ENCODE measurements at places on chromosomes 1 and 21.

DNA sequence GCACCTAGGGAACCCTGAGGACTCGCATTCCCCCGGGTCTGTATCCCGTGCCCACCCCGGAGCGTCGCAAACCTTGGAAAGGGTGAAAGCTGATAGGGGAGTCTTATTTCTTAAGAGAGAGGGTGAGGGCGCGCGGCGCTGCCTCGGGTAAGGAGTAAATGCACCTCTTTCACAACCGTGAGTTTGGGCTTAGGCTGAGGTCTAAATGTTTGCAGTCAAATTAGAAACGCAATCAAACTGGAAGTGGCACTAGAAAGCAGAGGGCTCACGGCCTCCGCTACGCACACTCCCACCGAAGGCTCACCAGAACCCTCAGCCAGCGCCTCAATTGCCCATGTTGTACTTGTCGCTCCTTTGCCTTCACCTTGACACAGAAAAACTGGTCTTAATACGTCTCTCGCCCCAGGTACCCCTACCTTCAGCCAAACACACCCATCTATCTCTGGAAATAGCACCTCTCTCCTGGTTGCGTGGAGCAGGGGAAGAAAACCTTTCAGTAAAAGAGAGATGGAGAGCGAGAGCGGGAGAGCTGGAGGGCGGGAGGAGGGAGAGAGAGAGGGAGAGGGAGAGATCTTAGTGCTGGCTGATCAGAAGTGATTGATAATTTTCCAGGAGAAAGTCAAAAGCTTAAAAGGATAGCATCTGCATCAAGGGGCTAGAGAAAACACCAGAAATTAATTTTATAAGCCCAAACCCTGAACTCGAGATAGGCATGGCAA lies 1.7 kb upstream of the HLX start:
- DNase-seq = no peak

GRCh38 chr1:36879613-36880012 lies 154.7 kb downstream of the GRIK3 start:
- no peak for DNase-seq

- no peak for DNase-seq
Measured at GRCh38 chr1:14300991-14301703, 297.3 kb upstream of the KAZN start.

DNA sequence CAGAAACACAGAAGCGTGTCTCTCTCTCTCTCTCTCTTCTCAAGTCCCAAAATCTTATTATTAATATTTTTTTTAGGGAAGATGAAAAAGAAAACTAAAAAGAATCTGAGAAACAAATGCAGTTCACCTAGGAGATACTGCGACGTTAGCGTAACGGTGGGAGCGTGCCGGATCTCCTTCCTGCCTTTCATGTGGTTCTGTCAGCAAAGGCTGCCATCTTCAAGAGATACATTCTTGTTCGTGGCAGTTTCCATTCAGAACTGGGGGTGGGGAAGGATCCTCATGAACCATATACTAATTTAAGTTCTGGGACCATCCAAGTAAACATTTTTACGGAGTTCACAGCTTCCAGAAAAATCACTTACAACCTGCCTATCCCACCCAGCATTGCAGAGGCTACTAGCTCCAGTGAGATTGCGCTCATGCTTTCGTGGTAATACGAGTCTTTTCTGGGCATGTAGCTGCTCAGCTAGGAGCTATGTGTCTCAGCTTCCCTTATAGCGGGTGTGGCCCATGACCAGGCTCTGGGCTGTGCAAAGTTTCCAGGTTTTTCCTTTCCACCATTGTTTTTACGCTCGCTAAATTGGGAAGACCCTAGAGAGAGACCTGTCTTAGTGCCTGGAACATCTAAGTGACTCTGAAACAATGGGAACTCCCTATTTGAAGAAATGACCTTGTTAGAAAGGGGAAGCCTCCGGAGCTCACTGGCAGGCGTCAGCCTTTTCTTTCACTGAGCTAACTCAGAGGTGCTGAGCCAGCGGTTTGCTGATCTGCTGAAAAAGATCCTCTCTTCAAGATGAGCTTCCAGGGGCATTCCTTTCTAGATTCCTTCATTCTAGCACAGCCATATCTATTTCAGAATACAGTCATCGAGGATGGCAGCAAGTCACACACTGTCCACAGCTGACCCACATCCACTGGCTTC lies 17.3 kb downstream of the SLAMF1 start:
- peak; percentile 36 for DNase-seq

GRCh38 chr1:109909561-109909960 lies 1.1 kb upstream of the CSF1 start:
- no peak for DNase-seq

- no peak for DNase-seq
Measured at GRCh38 chr1:205802060-205802459, 10.9 kb downstream of the SLC41A1 start.

GRCh38 chr1:26053718-26054560 lies 8.0 kb upstream of the SLC30A2 start:
- DNase-seq = no peak

DNA sequence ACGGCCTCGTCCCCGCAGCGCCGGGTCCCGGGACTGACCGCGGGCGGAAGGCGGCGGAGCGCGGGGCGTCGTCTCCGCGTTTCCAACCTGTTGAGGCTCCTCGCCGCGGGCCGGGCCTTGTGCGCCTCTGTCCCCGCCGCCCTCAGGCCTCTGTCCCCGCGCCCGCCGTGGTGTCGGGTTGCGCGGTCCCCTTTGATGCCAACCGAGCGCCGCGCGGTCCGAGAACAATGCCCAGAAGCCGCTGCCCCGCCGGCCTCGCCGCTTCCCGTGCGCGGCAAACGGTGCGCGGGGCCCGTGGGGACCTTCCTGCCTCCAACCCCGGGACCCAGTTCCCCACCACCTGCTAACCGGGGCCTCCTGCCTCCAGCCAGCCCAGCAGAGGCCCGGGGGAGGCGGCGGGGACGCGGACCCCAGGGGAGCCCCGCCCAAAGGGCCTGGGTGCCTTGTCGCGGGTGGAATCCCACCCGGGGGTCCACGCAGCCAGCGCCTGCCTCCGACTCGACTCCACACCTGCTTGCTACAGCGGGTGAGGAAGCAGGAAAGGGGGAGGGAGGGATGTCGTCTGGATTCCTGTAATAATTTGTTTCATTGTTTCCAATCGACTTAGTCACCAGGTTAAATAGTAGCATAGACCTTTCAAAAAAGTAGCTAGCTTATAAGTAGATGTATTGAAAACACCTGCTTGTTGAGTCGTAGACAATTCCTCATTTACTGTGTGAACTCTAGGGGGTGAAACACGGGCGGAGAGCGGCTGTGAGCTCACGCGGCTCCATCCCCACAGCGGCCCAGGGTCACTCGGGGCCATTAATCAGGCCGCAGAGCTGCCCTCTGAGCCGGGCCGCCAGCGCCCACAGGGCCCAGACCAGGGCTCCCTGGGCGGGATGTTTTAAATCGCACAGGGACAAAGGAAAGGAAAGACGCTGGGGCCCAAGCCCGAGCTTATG lies 1.1 kb downstream of the COL18A1 start:
- no peak for DNase-seq

- DNase-seq = no peak
Measured at GRCh38 chr1:8870616-8871538, 7.6 kb downstream of the ENO1 start.

- DNase-seq = no peak
Measured at GRCh38 chr1:200099040-200099439, 71.5 kb downstream of the NR5A2 start.

- DNase-seq = no peak
Measured at GRCh38 chr1:234958066-234958705, 170.5 kb downstream of the TOMM20 start.

DNA sequence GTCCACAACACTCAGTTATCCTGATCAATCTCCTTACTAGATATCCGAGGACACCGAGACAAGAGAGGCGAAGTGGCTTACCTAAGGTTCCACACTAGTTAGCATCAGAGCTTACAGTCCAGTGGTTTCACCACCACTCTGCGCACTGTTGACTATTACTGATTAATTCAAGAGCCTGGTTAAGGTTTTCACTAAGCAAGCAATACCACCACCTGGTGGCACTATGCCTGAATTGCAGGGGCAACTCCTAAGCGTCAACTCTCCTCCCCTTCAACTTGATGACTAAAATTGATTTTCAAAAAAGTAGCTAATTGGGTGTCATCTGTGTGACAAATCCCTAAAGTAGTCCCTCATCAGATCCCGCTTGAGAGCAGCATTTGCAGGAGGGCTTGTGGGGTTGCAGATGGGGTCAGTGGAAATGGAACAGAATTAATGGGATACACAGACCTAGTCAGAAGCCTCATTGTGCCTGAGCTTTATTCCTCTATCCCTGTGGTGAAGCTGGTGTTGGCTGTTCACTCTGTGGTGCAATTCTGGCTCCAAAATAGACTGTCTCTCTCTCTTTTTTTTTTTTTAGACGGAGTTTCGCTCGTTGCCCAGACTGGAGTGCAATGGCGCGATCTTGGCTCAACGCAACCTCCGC lies 9.1 kb downstream of the TTC22 start:
- peak; percentile 43 for DNase-seq

DNA sequence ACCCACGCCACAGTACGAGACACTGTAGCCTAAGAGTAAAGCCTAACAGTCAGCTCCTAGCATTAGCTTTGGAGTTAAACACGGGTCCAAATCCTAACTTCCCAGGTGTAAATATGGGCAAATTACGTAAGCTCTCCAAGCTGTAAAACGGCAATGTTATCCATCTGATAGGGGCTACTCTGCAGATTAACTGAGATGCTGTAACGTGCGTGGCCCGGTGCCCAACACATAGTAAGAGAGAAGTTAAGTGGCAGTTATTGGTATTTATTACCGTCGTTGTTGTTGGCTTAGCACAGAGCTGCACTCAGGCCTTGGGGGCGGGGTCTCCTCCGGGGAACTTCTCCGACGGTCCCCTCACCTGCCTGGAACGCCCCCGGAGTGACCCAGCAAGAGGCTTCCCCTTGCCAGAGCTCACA lies 457 bp downstream of the TRAPPC3 start:
- DNase-seq = no peak

DNA sequence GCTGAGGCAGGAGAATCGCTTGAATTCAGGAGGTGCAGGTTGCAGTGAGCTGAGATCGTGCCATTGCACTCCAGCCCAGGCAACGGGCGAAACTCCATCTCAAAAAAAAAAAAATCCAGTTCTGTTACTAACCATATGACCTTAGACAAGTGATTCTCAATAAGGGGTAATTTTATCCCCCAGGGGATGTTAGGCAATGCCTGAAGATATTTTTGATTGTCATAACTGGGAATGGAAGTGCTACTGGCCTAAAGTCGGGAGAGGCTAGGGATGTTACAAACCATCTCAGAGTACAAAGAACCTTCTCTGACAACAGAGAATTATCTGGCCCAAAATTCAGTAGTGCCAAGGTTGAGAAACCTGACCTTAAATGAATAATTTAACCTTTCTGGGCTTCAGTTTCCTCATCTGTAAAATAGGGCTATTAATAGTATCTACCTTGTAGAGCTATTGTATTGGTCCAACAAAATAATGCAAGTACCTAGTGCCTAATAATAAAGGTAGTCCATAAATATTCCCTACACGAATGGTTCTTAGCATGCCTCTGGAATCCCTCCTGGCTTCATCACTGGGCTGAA lies 5.8 kb upstream of the LMNA start:
- DNase-seq = no peak

DNA sequence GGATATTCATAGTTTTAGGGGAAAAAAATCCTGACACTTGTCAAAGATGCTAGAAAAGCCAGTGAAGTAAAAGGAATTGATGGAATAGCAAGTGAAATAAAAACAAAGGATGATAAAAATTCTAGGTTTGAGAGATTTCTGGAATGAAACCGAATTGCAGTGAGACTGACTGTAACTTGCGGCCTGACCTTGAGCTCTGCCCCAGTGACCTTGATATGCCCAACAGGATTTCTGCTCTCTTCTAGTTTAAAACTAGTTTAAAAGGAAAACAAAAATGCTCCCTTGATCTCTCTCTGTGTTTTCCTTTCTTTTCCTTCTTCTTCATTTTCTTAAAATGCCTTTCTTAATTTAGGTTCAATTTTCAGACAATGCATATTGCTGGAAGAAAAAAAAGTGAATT lies 54.9 kb upstream of the IFI44L start:
- no peak for DNase-seq

- DNase-seq = no peak
Measured at GRCh38 chr21:34924771-34925419, 124.2 kb downstream of the RUNX1 start.

DNA sequence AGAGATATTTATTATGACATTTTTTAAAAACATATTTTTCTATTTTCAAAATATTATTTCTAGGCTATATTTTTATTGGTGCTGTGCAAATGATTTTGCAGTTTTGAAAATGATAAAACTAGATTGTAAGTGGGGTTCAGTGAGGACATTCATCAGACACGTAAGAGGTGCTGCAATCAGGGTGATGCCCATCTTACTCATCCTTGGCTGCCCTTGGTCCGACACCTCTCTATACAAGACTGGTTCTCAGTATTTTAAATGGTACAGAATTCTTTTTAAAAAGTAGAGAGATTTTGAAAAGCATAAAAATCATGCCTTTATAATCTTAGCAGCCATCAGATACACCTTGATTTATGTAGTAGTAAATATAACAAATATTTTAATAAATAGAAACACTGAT lies 24.0 kb downstream of the HENMT1 start:
- DNase-seq = no peak

DNA sequence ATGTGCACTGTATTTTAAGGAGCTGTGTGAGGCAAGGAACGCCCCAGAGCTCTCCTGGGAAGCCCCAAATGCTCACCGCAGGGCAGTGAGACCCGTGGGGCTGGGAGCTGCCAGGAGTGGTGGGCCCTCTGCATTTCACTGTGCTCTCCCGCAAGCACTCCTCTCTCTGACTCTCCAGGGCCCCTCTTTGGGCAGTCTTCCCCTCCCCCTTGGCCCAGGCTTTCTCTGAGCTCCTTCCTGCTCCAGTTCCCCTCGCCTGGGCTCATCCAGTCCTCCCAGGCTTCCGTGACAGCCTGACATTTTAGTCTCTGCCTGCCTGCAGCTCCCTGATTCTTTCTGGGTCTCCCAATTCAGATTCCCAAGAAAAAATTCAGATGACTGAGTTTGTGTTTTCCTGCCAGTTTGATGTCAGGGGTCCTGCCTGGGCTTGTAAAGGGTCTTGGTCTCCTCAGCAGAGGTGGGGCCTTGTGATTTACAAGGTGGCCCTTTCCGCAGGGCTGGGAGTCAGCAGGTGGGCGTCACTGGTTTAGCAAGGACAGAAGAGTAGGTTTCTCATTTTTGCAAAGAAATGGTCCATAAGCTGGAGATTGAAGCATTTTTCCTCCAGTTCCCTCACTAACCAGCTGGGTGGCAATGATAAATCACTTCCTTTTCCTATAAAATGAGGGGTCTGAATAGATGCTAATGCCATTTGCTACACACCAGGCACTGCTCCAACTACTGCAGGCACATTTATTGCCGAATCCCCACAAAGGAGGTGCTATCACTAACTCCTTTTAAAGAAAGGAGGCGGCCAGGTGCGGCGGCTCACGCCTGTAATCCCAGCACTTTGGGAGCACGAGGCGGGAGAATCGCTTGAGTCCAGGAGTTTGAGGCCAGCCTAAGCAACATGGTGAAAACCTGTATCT lies 1.9 kb upstream of the CA6 start:
- DNase-seq = no peak

- DNase-seq = no peak
Measured at GRCh38 chr21:34822942-34823341, 154.1 kb downstream of the CLIC6 start.

- no peak for DNase-seq
Measured at GRCh38 chr1:24410750-24411149, 2.8 kb downstream of the STPG1 start.

- no peak for DNase-seq
Measured at GRCh38 chr1:11253226-11253625, 9.1 kb downstream of the MTOR start.

Data from stimulated activated CD8-positive, alpha-beta memory T cell treated with anti-CD3 and anti-CD28 coated beads, Interleukin-4, amount 100 ng/mL, for 24 hours (primary cell).